Stimulated activated CD4-positive, alpha-beta T cell treated with anti-CD3 and anti-CD28 coated beads, TNF-alpha, amount 100 ng/mL, for 4 hours (primary cell): ENCODE measurements at places on chromosomes 1 and 21.
A peak's percentile ranks its signal among the peaks of the same experiment; 100 is the strongest.

GRCh38 chr1:4868521-4868920 lies 214.1 kb downstream of the AJAP1 start:
- no peak for DNase-seq

DNA sequence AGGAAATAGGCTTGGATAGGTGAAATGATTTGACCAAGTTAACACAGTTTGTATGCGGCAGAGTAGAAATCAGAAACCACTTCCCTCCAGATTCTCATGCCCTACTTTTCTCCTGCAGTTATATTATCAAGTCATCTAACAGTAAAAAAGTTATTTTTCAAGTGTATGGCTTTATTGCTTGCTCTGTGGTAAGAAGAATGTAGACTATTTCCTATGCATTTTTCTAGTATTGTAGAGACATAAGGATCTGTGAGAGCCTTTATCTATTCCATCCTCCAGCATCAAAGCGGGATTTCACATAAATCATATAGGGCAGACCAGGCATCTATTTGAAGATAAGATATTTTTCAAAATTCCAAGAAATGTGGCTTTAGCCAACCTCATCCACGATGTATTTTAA lies 208.5 kb downstream of the TTLL7 start:
- no peak for DNase-seq

GRCh38 chr1:87723193-87723592 lies 394.5 kb downstream of the LMO4 start:
- DNase-seq, result no peak

GRCh38 chr1:28111157-28111556 lies 22.7 kb upstream of the EYA3 start:
- no peak for DNase-seq

DNA sequence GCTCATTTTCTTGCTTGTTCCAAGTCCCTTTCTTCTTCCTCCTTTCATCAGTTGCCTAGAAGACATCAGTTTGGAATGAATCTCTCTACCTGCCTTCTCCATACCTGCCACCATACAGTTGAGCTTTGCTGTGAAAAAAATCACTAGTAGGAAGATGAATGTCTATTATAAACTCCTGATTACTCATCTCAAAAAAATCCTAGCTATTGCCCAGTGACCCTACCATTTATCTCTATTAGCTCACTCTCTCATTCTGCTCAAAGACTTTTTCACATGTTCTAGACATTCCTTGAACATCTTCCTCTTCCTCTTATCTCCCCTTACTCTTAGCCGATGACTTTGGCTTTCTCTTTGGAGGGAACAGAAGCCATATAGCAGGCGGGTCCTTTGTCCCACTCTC lies 49.7 kb upstream of the HMGB4 start:
- no peak for DNase-seq

GRCh38 chr1:53395671-53396215 lies 63.5 kb upstream of the DMRTB1 start:
- DNase-seq, result no peak

- DNase-seq, result no peak
Measured at GRCh38 chr1:169368406-169368769, 393 bp downstream of the BLZF1 start.

DNA sequence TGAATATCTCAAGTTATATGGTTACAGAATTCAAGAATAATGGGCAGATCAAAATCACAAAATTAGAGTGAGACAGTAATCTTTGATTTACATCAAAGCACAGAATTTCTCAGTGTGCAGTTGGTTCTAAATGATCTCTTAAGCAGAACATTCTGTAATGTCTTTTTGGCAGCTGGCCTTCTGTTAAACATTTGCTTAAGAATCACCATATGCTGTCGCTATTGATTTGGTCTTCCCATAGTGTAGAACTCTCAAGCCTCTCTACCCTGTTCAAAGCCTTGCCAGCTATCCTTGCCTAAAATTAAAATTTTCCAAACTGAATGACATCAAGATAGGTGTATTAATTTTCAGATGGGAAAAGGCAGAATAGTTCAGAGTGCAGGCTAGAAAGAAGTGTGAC lies 38.9 kb upstream of the ERO1B start:
- DNase-seq, result no peak

DNA sequence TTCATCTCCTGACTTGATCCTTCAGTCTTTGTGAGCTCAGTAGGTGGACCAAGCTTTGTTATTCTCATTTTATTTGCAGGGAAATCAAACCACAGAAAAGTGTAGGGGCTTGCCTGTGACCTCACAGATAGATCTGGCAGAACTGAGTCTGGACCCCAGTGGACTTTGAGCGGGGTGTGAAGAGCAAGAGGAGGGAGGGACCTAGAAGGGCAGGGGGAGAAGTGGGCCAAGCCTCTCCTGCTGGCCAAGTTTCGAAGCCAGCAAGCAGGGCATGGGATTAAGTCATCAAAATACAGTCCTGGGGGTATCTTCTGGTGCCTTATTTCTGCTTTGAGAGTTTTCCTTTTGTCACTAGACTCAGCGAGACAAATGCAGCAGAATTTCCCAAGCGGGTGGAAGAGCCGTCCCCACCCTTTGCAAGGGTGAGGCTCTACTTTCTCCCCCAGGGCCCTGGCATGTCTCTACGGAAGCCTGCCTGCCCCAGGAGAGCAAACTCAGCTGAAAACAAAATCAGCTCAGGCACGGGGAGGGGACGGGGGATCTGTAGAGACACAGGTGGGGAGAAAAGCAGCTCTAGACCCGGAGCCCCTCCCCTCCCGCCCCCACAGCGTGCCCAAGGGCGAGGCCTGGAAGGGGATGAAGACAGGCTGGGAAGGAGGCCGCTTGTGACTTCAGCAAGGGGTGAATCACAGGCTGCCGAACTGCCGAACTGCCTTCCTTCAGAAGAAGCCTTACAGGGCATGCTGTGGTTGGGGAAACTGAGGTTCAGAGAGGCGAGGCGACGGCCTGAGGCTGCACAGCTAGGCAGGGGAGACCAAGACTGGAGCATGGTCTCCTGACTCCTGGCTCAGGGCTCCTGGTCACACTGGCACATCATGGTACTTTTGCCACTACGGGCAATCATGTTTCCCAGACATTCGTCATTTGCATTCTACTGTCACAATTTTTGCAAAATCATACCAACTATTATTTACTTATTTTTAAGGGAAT lies 19.2 kb downstream of the PKP1 start:
- no peak for DNase-seq

DNA sequence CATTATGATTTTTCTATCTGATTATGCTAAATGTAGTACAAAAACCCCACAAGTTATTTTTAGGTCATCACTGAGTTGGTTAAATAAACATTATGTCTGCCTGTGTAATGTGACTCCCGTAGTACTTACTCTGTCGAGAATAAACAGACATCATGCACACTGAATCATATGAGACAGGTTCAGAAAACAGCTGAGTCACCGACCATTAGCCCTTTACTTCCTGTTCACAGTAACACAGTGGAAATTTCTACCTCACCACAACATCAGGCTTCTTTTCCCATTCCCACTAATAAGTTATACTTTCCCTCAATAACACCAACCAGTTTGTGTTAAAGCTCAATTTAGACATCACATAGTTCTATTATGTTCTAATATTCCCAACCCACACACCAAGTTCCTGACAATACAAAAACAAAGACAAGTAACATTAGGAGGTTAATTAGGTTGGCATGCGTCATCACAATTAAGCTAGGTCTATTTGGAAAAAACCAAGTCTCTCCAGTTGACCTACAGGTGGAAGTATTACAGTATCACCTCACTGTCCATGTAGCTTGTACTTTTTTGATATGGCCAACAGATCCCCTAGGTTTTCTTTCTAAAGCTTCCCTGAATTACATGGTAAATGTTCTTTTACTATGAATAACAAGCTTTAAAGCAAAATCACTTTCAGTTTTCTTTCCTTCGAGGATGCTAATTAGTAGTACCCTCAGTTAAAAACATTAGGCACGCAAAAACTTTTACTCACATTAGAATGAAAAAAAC lies 154.2 kb downstream of the EIF4G3 start:
- DNase-seq, result peak; percentile 3

DNA sequence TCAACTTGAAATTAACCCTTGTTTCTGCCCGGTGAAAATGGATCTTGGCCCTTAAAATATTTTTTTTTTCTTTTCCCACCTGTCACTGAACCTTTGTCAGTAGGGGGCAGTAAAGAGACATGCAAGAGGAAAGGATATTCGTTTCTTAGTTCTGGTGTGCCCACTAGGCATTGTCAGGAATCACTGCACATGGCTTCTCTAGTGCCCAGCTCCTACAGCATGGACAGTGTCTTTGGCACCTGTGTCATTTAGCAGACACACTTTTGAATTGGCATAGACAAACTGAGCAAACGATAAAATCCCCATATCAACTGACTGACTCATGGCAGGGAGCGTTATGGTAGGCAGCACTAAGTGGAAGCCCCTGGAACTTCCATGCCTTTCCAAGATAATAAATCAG lies 1048.1 kb downstream of the BRINP3 start:
- no peak for DNase-seq

GRCh38 chr1:6110326-6110725 lies 64.6 kb downstream of the KCNAB2 start:
- DNase-seq, result no peak

- no peak for DNase-seq
Measured at GRCh38 chr1:53145942-53146708, 3.7 kb upstream of the SLC1A7 start.

- no peak for DNase-seq
Measured at GRCh38 chr1:172154551-172154950, 265.9 kb upstream of the C1orf105 start.

DNA sequence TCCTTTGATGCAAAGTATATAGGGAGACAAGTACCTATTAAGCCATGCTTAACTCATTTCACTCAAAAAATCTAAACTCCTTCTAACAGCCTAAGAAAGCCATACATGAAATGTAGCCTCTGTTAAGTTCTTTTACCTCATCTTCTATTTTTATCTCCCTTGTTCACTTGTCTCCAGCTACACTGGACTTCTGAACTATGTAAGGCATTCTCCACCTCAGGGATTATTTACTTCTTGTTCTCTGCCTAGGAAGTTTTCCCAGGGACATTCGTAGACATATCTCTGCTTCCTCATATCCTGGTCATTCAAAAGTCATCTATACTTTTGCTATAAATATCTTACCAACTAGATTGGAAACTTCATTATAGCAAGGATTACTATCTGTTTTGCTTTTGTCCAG lies 96.9 kb downstream of the COP1 start:
- no peak for DNase-seq

DNA sequence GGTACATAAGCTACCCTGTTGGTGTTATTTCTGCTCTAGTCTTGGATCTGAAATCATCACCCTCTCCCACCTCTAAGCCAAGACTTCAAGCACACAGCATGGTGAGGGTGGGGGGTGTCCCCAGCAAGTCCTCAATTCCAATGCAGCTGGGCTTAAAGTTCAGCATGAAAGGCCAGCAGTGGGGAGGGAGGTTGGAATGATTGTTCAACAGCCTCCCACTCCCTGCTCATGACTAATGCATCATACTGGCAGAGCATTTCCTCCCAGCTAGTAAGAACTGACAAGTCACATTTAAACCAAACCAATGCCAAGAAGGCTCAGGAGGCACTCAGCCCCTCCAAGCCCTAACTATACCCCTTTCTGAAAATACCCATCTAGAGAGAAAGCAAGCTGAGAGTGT lies 50.1 kb downstream of the TIAM1 start:
- DNase-seq, result peak; percentile 43

DNA sequence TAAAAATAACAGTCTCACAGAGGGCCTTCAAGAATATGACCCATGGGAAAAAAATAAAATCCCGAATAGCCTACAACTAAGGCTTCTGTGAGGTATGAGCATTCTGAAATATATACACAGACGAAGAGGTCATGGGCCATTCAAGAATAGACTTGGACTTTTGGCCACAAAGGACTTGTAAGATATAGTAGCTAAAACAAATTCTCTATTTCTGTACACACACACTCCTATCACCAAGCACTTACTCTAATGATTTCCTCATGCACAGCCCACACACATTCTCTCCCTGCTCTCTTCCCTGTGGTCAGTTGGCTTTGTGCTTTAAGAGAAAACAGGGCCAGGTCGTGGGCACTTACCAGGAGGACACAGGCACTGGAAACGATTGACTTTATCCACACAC lies 69.7 kb upstream of the ADAM30 start:
- DNase-seq, result no peak

DNA sequence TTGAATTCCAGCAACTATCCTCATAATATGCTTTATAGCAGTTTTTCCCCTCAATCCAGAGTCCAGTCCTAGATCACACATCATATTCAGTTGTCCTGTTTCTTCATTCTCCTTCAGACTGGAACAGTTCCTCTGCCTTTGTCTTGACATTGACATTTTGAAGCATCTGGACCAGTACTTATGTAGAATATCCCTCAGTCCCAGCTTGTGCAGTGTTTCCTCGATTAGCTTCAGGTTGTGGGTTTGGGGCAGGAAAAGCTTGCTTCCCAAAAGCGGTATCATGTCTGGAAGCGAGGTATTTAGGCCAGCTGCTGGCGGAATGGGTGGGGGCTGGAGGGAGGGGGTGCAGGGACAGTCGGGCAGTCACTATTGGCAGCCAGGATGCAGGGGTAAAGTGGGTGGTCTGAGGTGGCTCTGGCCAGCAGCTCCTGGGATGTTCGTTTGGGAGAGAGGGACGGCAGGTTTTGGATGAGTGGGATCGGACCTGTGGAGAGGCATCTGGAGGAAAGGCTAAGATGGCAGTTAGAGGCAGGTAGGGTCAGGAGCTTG lies 6.5 kb downstream of the THEMIS2 start:
- DNase-seq, result no peak

DNA sequence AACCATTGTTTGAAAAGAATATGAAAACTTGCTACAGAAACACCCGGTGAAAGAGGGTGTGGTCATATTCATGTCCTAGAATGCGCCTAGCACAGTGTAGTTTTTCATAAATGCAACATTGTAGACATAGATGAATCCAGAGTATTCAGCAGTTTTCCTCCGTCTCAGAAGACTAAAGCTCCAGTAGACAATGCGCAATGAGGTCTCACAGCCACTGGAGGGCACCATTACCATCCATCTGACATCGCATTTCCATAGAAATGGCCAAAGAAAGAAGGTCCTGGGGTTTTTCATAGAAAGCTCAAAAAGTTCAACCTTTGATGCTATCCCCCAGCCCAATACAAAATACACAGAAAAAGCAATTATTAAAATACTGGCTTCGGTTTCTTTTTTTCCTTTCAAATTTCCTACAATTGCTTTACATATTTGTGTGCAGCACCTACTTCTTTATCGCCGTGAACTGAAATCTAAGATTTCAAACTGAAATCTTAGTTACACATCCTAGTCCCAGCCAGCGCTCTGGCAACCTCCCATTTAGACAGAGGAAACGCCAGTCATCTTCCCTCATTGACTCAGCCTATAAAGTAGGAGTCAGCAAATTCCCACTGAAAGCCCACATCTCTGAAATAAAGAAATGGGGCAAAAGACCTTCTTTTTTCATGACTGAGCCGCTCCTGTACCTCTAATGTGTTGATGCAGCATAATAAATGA lies 3.9 kb upstream of the CD58 start:
- no peak for DNase-seq

GRCh38 chr1:62452951-62453350 lies 16.1 kb downstream of the USP1 start:
- no peak for DNase-seq

GRCh38 chr1:112991402-112992120 lies 35.6 kb upstream of the SLC16A1 start:
- no peak for DNase-seq

GRCh38 chr1:26288311-26288941 lies 8.5 kb downstream of the SH3BGRL3 start:
- no peak for DNase-seq

GRCh38 chr1:10398278-10398733 lies 558 bp upstream of the PGD start:
- no peak for DNase-seq

- DNase-seq, result no peak
Measured at GRCh38 chr1:20209471-20209870, 23.2 kb upstream of the PLA2G2C start.

GRCh38 chr1:185297982-185298381 lies 19.1 kb downstream of the IVNS1ABP start:
- no peak for DNase-seq
